ENCODE measurements at places on chromosomes 5 and 9.

DNA sequence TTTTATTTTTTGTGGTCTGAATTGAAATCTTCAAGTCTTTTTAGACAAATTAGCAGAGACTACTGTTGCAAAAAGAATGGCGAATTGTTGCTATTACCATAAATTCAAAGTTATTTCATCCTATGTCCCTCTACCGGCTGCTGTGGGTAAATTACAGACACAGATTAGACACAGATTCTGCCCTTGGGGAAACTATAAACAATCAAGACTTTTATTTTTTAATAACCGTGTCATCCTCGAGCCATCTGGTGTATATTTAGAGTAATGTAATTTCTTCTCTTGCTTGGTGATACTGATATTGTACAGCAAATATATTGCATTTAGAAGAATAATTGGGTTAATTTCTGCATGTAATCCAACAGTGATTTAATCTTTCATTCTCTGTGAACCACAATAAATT, 228.0 kb upstream of the ADAMTSL1 start:
- no peak for DNase-seq

DNA sequence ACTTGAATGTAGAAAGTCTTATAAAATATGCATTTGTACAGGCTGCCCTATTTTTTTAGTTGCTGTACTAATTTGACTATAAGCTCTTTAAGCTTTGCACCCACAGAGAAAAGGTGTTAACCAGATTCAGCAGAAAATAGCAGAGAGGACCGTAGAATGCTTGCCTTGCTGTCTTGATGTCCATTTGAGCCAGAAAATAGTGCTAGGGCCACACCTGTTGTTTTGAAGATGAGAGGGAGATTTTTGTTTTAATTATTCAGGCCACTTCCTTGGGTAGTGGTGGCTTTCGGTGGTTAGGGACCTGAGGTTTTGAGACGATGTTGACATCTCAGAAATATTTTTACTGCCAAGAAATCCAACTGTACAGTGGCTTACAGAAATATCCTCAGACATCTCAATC, 196.0 kb downstream of the SPATA31D1 start:
- no peak for DNase-seq

DNA sequence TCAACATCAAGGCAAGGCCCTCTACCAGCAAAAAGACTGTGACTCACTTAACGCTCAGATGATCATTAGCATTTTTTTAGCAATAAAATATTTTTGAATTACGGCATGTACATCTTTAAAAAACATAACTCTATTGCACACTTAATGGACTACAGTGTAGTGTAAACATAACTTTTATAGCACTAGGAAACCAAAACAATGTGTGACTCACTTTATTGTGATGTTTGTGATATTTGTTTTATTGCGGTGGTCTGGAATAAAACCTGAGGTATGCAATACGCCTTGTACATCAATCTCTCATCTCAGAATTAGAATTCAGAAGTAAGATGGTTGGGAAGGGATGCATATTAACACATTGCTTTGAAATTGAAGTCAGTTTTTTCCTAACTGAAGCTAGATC, 106.9 kb upstream of the PTCH1 start:
- no peak for DNase-seq

DNA sequence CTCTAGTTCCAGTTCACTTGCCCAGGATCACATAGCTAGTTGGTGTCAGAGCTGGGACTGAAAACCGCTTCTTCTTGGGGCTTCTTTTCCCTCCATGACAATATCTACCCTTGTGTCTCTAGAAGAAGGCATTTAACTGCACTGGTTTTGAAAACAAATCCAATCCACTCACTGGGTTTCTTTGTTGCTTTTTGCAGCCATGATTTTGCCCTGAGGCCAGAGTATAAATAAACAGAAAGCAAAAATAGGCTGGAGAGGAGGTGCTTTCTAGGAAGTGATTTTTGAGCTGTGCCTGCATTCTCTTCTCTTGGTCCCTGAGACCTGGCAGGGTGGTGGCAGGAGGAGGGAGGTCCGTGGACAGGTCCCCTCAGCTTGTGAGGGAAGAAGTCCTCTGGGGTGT, 6.9 kb upstream of the TRIO start:
- no peak for DNase-seq

GRCh38 chr9:91199739-91200497, 161.8 kb downstream of the AUH start:
- no peak for DNase-seq

GRCh38 chr5:178540526-178540925, 49.7 kb downstream of the COL23A1 start:
- DNase-seq: no peak

DNA sequence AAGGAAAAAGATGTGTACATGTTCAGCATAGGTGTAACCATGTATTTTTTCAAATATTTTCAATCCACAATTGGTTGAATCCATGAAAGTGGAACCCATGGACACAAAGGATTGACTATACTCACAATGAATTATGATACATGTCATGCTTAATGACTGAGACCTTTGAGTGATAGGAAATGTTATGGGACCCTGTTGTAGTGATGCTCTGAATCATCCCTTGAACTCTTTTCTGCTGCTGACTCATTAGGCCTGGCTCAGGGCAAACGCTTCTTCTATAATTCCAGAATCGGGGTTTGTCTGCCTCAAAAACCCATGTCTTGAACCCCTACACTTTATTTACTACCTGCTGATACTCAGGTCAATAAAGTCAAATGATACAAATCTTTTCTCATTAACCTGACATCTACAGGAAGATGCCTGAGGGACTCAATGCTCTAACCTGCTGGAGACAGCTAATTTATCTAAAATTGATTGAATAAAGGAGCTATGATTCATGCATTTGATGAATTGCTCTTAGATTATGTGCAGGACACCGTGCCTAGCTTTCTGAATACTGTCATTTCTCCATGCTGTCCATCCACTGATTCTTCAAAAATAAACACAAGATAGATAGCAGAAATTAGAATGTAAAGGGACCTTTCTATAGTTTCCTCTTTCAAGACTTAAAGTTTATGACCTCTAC, 260.1 kb downstream of the PRELID2 start:
- DNase-seq: no peak

- peak; percentile 83 for DNase-seq
Measured at GRCh38 chr5:132873119-132873929, at the start of gene LEAP2. TSS of gene LEAP2 (plus strand) at chr5:132873668. CDS start at chr5:132873695, 27 bp downstream.

DNA sequence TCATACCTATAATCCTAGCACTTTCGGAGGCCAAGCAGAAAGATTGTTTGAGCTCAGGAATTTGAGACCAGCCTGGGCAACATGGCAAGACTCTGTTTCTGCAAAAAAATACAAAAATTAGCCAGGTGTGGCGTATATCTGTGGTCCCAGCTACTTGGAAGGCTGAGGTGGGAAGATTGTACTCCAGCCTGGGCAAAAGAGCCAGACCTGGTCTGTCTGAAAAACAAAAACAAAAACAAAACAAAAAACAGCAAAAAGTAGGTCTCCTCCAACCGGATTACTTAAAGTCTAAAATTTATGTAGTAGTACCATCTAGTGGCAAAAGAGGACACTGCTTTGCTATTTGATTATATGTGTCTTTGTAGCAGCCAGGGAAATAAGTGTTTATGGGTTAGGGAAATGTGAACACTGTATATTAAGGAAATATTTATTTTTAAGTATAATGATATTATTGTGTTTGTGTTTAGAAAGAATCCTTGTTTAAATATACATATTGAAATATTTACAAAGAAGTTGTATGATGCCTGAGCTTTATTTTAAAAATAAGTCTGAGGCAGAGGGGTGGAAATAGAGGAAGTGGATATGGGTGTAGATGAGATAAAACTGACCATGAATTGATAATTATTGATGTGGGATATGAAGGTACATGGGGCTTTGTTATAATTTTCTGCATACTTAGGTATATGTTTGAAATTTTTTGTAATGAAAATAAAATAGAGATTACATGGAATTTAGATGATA, 20.0 kb downstream of the APC start:
- DNase-seq: no peak

- DNase-seq: no peak
Measured at GRCh38 chr9:124880501-124880900, 18.6 kb downstream of the ARPC5L start.

GRCh38 chr9:4226331-4227250, 73.3 kb downstream of the GLIS3 start:
- no peak for DNase-seq

GRCh38 chr5:111960476-111961215, 203.7 kb upstream of the NREP start:
- DNase-seq: no peak

- DNase-seq: no peak
Measured at GRCh38 chr9:95091601-95092261, 225.8 kb downstream of the FANCC start.

DNA sequence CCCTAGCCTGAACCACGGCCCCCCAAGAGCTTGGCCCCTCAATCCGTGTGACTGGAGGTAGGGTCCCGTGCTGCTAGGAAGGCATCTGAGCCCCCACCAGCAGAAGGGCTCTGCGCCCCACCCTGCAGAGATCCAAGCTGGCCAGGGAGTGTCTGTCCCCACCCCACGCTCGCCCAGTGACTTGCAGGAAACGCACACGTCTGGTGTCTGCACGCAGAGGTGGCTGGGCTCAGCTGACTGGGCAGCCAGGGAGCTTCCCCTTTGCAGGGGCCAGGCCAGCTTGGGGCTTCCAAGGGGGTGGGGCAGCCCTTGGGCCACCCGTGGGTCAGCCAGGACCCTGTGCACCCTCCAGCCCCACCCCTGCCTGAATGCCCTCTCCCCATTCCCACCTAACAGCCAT, 24.3 kb downstream of the NOTCH1 start:
- peak; percentile 67 for DNase-seq

DNA sequence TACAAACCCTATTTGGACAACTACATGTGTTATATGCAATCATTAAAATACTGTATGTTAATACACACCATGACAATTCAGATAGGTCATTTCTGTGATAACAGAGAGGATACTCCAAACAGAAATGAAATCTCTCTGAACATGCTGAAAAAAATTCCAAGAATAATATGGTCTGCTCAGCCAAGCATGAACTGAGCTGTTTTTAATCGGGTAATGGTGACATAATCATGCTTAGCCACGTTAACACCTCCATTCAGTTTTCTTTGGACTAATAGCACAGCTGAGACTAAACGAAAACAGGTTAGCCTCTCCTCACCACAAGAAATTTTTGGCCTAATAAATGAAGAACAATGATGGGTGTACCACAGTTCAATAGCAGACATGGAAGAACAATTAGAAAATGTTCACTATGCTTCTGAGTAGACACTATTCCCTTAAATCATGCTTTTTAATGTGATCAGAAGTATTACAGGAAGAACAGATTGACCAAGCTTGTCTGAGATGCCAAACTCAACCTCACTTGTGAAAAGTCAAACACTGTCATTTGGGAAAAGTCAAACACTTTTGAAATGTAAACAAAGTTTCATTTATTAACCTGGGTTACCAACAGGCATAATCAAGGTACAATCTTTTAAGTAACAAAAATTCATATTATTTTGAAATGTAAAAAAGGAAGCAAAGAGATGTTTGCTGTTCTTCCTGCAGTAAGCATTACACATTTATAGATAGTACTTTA, 19.4 kb downstream of the RAB14 start:
- no peak for DNase-seq

DNA sequence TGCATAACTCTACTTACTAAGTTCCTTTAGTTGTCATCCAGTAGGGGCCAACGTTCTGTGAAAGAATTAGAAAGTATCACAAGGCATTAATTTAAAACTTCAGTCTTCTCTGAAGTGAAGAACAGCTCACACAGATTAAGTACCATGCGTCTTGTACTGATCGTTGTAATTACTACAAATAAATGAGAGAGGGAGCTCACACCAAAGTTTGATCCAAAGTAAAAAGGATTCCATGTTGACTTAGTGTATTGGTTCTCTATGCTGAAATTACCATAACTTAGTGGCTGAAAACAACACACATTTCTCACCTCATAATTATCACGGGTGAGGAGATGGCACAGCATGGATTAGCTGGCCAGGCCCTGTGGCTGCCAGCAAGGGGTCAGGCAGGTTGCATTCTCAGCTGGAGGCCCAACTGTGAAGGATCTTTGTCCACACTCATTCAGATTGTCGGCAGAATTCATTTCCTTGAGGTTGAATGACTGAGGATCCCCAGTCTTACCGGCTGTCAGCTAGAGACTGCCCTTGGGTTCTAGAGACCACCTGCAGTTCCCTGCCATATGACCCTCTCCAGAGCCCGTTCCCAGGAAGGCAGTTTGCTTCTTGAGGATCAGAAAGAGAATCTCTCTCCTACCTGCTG, 169.1 kb downstream of the YTHDC2 start:
- no peak for DNase-seq

- DNase-seq: no peak
Measured at GRCh38 chr9:98370300-98370975, 115.0 kb upstream of the TBC1D2 start.

- no peak for DNase-seq
Measured at GRCh38 chr5:169374111-169374510, 73.2 kb upstream of the SLIT3 start.

GRCh38 chr9:85666086-85666485, 75.7 kb downstream of the AGTPBP1 start:
- no peak for DNase-seq

GRCh38 chr5:67196537-67197059, at the start of gene CD180:
TSS of gene CD180 (minus strand) at chr5:67196799. CDS start at chr5:67196641, 158 bp downstream.
- DNase-seq: no peak

DNA sequence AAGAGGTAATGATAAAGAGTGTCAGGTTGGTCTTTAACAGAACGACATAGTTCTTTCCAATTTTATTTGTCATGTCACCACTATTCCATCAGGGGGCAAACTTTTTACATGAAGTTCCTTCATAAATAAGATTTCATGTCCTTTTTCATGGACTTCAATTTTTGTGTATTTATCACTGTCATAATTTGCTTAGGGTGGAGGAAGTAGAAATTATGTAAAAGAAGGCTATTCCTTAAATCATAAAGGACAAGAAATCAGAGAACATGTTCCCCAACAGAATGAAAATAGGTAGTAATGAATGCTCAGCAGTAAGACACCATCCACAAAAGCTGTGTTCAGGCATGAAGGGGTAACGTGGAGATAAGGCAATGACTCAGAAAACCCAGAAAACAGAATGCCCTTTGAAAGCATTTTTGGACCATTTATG, 72.7 kb downstream of the ZFAND5 start:
- DNase-seq: no peak

GRCh38 chr9:79742110-79742721, 170.5 kb downstream of the TLE4 start:
- DNase-seq: no peak

- no peak for DNase-seq
Measured at GRCh38 chr5:33691856-33692255, 199.9 kb downstream of the ADAMTS12 start.

DNA sequence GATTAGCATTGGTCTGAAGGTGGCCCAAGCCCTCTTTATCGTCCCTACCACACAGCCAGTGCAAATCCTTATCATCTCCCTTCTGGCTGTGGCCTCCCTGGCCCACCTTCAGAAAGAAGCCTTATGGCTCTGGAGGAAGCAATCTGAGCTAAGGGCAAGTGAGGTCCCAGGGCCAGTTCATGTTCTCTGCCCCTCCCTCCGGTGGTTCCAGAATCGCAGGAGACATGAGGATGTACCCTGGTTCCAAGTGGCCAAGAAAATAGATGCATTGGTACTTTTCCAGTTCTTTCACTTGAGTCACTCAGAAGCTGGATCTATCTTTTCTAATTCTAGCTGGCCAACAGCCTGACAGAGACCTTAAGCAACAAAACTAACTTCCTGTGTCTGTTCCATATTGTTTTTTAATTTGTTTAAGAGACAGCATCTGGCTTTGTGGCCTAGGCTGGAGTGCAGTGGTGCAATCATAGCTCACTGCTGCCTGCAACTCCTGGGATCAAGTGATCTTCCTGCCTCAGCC, 60.7 kb downstream of the LHFPL2 start:
- no peak for DNase-seq

Data from mucosa of gallbladder (tissue), 1 donor.